Stimulated activated CD4-positive, alpha-beta T cell treated with anti-CD3 and anti-CD28 coated beads, Interleukin-1b, Interleukin-23, amount 100 ng/mL, for 4 hours (primary cell): ENCODE measurements at places on chromosomes 4 and X.

GRCh38 chr4:123878976-123879375, 482.4 kb downstream of the SPRY1 start:
- DNase-seq, result no peak

DNA sequence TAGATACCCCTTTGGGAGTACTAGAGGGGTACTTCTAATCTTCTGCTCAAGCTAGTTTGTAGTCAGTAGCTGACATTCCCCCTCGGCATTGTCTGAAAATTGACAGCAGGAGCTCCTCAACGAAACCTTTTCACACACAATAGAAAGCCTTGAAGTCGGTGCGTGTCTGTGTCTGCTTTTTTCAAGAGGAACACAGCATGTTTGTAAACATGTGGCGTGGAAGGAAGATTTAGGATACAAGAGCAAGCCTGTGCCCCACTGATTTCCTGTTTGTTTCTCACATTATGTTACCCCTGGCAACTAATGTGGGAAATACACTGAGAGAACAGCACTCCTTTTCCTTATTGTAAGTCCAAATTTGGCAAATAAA, 252.6 kb downstream of the ANKRD50 start:
- DNase-seq, result no peak

- no peak for DNase-seq
These were observed 12.4 kb downstream of the DDX53 start for GRCh38 chrX:23012162-23012561.

DNA sequence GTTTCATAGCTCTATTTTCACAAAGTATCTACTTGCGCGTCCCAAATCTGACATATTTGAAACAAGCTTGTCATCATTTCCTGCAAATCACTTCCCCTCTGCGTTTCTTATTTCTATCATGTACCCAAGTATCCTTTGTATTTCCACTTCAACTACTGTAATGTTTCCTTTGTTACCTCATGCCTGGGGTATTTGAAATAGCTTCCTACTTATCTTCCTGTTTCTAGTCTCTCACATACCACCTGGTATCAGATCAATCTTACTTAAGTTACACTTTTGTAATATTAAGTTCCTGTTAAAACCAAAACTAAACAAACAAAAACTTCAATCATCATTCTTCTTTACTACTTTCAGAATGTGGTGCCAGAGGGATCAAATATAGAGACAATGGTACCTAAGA, 93.6 kb upstream of the SMAD1 start:
- DNase-seq, result no peak

GRCh38 chrX:44871931-44872820, 812 bp upstream of the KDM6A start:
- DNase-seq, result no peak

DNA sequence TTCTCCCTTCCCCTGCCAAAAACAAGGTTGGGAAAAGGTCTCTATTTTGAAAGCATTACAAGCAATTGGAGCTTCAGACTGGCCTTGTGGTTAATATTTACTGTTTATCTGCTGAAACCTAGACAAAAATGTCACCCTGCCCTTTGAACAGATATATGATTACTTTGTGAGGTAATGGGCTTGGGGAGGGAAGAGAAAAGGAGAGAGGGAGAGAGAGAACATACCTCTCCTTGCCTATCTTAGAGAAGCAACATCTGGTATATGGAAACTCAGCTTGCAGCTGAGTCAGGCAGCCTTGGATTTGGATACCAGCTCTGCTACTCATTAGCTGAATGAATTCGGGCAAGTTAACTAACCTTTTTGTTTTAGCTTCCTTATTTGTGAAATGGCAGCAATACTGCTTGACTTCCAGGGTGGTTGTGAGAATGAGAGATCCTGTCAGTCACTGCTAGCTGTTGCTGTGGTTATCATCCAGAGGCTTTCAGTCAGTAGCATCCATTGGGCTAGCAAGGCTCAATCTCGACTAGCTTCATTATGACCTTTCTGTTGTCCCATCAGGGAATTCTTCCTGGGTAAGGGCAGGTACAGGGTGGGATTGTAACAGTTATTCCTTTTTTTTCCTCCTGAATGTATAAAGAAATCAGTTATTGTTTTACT, 41.1 kb downstream of the ZFX start:
- DNase-seq, result no peak

- DNase-seq, result no peak
These were observed 319.6 kb upstream of the HS3ST1 start for GRCh38 chr4:11748164-11748872.

- DNase-seq, result no peak
These were observed 77.6 kb upstream of the ETNPPL start for GRCh38 chr4:108840426-108840975.

- no peak for DNase-seq
These were observed 53.1 kb upstream of the C4orf50 start for GRCh38 chr4:6071191-6071958.

GRCh38 chrX:153460826-153461225, 9.6 kb downstream of the HAUS7 start:
- DNase-seq, result peak; percentile 42

GRCh38 chr4:60945641-60946040, 254.5 kb upstream of the ADGRL3 start:
- DNase-seq, result no peak

DNA sequence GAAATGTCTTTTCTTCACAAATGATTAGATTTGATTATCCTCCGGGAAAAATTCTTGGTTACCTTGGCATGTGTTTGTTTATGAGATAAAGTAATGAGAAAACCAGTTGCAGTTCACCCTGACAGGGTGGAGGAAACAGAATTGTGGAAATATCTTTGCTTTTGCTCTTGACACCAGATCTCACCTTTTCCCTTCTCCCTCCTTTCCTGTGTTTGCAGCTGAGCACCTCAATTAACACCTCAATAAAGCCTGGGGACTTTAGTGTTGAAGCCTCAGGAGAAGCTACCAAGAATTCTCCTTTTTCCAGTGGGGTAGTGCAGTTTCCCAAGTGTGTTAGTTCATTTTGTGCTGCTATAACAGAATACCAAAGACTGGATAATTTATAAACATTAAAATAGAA, 350.8 kb upstream of the IGFBP7 start:
- no peak for DNase-seq

GRCh38 chrX:154378059-154378798, 866 bp upstream of the EMD start:
- no peak for DNase-seq

DNA sequence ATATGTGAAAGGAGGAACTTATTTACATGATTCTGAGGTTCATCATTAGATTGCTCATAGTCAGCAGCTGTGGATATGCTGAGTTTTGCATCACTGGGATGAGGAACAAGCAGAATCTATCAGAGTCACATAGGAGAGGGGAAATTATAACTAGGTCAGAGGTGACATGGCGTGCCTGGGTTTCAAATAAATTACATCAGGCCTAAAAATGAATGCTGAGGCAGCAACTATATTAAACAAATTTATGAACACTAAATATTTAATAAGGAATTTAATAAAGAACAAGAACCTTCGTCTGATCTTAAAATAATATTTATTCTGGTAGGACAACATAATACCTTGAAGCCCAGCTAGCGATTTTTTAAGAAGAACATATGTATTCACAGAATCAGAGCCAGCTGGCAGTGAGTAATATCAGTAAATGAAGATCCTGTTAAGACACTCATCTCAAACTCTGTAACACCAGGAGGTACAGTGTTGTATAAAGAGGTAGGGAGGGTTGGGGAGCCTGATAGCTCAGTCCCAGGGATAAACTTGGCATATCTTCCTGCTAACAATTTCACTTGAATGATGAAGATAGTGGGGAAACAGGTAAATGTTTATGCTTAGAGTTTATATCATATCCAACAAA, 60.9 kb upstream of the HS3ST1 start:
- no peak for DNase-seq
